ENCODE measurements at places on chromosomes 3 and 15.
A peak's percentile ranks its signal among the peaks of the same experiment; 100 is the strongest.

DNA sequence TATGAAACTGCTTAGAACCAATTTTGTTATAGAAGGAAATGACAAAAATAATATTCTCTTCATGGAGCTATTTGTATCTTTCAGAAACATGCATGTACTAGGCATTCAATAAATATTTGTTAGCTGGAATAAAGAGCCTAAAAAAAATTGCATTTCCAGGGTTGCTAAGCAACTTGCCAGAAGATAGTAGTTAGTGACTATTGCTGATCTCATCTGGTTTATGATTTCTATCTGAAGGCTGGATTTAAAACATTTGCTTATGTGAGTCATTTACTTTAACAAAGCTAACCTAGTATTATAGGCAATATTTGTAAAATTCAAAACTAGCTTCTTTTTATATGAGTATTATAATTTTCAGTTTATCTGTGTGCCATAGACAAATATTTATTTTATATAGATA is 78.3 kb downstream of the NAALADL2 start:
- no peak for DNase-seq

DNA sequence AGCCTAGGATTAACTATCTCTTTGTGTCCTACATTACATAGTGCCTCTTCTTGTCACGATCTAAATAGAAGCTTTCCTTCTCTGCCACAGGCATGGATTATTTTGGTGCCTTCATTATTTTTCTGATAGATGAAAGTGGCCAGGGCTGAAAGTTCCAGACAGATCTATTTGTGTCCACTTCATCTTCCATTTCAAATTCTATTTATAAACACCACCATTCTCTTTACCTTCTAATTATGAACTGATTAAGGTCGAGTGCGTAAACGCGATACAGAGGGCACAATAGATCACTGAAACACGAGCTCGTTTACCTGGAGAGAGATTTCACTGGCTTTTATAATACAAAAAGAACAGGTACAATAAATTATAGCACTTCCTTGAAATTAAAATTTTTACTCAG is 105.0 kb downstream of the EDEM1 start:
- no peak for DNase-seq

DNA sequence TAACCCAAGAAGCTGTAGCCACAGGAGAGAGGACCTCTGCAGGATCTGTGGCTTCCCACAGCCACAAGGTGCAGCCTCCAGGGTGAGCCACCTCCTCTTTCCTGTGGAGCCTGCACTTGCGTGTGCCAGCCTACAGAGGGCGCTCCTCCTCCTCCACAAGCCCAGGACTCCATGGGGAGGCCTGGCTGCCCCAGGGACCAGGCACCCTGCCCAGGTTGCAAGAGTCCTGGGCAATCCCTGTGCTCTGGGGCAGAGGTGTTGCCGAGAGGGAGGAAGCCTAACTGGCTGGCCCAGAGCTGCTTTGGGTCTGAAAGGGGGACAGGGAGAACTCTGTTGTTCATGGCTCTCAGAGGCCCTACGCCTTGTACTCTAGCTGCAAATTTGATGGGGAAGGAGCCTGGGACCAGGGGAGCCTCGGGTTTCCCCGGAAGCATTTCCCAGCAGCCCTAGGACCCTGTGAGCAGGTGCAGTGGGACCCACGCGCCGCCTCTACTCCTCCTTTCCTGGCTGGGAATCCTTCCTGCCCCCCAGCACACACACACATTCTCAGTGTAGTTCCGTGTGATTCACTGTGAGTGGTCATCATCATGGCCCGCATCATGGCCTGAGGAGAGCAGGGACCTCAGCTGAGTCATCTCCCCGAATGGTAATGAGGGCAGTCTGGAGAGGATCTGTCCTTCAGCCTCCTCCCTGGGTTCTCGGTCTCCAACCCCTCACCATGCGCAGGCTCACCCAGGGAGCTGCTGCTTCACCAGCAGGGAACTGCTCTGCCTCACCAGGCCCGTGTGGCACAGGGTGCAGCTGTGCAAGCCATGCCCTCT is 24.3 kb downstream of the TBC1D21 start:
- DNase-seq: peak; percentile 17

DNA sequence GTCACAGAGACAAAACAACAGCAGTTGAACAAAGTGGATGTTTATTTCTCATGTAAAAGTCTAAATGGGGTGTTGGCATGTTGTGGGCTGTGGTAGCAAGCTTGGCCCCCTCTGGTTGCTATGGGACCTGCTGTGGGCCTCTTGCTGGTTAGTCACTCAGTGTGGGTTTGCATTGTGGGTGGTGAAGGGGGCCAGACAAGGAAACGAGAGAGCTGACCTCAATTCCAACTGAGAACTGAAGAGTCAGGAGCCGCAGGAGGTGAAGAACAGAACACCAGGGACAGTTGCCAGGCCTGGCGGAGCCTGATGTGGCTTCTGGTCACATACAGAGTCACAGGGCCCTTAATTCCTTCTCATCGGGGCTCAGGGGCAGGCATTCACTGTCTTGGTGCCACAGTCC is 1.9 kb upstream of the ADPGK start:
- no peak for DNase-seq

- DNase-seq: no peak
Measured at GRCh38 chr15:91801836-91802534, 51.5 kb upstream of the SLCO3A1 start.

- no peak for DNase-seq
Measured at GRCh38 chr3:55170444-55170843, 242.6 kb upstream of the LRTM1 start.

DNA sequence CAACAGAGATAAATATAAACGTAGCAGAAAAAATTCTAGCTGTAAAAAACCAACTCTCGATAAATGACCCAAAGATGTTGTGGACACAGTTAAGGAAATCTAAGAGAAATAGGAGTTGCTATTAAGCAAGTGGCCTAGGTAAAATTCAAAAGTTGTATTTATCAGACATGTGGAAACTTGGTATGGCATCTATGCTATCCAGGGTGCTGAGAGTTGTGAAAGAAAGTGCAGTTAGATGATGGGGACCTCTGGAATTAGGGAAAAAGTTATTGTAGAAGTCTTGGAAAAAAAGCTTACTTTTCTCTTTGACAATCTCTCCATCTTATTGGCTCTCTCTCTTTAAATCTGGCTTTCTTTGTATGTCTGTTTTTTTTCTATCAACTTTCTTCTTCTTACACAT is 1090.9 kb downstream of the TBL1XR1 start:
- no peak for DNase-seq

- DNase-seq: no peak
Measured at GRCh38 chr15:81101894-81102815, 31.9 kb upstream of the CFAP161 start.

All from activated T-cell treated with anti-CD3 and anti-CD28 coated beads for 4 hours (primary cell).